Heart left ventricle (tissue), 16 donors: ENCODE measurements at places on chromosomes 1 and 21. TPM values are rescaled to one million over a fixed set of nuclear protein-coding genes. Genes with fewer than 3 reads are reported as not detected.

- DNase-seq: no peak
Measured at GRCh38 chr1:168498159-168498631, 45.6 kb downstream of the XCL2 start.

DNA sequence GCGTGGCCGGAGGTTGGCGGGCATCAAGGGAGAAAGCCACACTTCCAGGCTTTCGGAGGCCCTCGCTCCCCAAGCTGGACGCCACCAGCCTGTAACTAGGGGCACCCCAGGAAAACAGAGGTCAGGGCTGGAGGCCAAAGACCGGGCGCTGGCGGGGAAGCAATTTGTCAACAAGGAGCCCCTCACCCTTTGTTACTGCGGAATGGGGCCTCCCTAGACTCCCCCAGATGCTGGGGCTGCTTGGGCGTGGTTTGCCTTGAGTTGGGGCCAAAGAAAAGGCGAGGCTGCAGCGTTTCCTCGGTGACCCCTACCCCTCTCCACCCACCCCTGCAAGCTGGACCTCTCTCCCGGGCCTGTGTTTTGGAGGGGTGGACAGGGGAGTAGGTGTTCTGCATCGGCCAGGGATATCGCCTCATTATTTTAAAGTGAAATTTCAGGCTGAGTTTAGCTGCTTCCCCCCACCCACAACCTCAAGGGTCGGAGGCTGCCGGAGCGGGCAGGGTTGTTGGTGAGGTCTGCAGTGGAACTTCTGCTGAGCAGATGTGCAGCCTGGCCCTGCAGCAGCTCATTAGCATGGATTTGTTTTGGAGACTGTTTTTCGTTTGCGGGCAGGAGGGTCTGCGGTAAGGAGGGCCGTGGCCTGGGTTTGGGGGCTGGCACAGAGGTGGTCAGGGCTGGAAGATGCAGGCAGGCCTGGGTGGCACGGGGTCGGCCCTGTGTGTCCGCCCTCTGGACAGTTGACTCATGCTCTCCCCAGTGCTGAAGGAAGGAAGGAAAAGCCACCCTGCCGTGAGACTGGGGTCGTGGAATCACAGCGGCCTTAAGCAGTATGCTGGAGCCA, 1.5 kb downstream of the NBL1 start:
- DNase-seq: no peak

DMAP1 gene
- polyA plus RNA-seq: 31.9 TPM

ZNF683 gene
- polyA plus RNA-seq: not detected

GRCh38 chr21:27393726-27394125, 426.8 kb upstream of the ADAMTS5 start:
- DNase-seq: no peak
